NCI-H1105 treated with DMSO at 0.1 percent for 48 hours (cell line): ENCODE measurements at places on chromosomes 12 and 14.

- no peak for DNase-seq
Observed at GRCh38 chr14:51744372-51745130, 92.8 kb downstream of the FRMD6 start.

DNA sequence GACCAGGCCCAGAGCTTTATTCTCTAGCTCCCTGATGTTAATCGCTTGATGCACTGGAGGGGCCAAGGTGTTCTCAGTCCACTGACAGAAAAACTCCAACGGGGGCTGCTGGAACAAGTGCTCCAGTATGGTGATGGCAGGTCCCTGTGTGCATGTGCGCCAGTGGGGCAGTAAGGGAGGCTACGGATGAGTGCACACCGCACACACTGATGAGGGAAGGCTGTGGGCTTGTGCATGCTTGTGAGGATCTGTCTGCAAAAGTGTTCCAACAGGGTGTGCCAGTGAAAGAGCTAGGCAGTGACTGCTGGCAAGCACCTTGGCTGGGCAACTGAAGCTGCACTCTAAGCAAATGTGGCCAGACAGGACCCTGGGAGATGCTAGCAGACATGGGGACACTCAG is 229.7 kb upstream of the FOXG1 start:
- DNase-seq = no peak

DNA sequence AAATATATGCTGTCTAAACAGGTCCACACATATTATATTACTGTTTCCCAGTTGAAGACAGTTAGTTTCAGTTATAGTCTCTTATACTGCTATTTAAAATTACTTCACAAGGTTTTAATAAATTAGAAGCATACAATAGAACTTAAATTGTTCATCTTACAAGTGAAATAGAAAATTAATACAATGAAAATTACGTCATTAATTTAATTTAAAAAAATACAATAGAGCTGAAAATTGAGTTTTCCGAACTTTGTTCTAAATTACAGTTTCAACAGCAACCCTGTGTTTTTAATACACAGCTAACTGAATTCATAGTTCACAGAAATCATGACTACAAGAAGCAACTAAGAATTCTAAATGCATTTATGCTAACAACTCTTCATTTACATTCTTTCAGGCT is 525.7 kb upstream of the FOXG1 start:
- no peak for DNase-seq

GRCh38 chr14:87628129-87628528 is 364.9 kb downstream of the GALC start:
- DNase-seq = peak; percentile 64

GRCh38 chr14:53034036-53034435 is 83.2 kb upstream of the FERMT2 start:
- no peak for DNase-seq
